ENCODE measurements at places on chromosomes 1 and 21. TPM values are rescaled to one million over a fixed set of nuclear protein-coding genes. Genes with fewer than 3 reads are reported as not detected.

SPRR2E gene
- total RNA-seq = not detected

SMAP2 gene
- 9.0 TPM for total RNA-seq

OLIG2 gene
- not detected for total RNA-seq

ZSCAN20 gene
- total RNA-seq = 1.7 TPM

MFSD2A gene
- total RNA-seq = 4.5 TPM

AIRE gene
- not detected for total RNA-seq

CD101 gene
- total RNA-seq = 0.19 TPM

SPRR1B gene
- not detected for total RNA-seq

NR1I3 gene
- total RNA-seq = 0.26 TPM

F3 gene
- 3.2 TPM for total RNA-seq

SLC9C2 gene
- not detected for total RNA-seq

F11R gene
- total RNA-seq = 65.9 TPM

TSSK3 gene
- total RNA-seq = not detected

TMEM52 gene
- 0.80 TPM for total RNA-seq

LHX8 gene
- 0.97 TPM for total RNA-seq

SPRR5 gene
- total RNA-seq = not detected

RGS21 gene
- total RNA-seq = not detected

CAPN2 gene
- total RNA-seq = 429 TPM

FCRL6 gene
- total RNA-seq = not detected

ARHGAP30 gene
- not detected for total RNA-seq

C1QTNF12 gene
- 1.7 TPM for total RNA-seq

CD1D gene
- total RNA-seq = 0.10 TPM

KCNQ4 gene
- 0.43 TPM for total RNA-seq

ANKRD65 gene
- not detected for total RNA-seq

GJB4 gene
- total RNA-seq = 0.11 TPM

CRYAA gene
- not detected for total RNA-seq

C1orf198 gene
- 17.6 TPM for total RNA-seq

KRTAP12-2 gene
- not detected for total RNA-seq

NPPA gene
- not detected for total RNA-seq

CSF1 gene
- 18.1 TPM for total RNA-seq

WNT9A gene
- total RNA-seq = 8.5 TPM

KRTAP21-2 gene
- not detected for total RNA-seq
